ENCODE measurements at places on chromosomes 3 and 15.

DNA sequence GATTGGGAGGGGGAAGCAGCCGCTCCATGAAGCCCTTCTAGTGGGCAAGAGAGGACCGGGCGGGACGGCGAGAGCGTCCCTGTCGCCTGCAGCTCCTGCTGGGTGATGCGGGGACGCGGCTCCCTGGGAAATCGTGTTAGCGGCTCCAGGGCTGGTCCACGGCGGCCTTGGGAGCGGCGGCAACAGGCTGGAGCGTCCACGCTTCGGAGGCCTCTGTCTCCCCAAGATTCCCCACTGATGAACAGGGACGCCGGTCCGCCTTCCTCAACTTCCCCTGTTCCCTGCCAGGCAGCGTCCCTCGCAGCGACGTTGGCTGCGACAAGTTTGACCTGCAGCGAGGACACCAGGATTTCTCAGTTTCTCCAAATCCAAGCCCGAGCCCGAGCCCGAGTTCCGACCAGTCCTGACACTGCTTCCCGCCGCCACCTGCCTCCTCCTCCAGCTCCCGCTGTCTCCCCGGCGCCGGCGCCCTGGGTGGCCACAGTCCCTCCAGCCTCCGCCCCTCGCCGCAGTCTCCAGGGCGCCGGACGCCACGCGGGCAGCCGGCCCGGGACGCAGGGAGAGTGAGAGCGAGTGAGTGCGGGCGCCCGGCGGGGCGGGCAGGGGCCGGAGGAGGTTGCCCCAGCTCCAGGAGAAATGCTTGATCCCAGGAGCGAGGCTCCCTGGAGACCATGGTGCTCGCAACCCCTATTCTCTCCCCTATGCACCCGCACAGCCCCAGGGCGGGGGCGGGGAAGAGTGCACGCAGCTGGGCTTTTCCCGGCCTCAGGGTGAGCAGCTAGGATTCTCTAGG, 78.1 kb upstream of the RNF7 start:
- no peak for DNase-seq

DNA sequence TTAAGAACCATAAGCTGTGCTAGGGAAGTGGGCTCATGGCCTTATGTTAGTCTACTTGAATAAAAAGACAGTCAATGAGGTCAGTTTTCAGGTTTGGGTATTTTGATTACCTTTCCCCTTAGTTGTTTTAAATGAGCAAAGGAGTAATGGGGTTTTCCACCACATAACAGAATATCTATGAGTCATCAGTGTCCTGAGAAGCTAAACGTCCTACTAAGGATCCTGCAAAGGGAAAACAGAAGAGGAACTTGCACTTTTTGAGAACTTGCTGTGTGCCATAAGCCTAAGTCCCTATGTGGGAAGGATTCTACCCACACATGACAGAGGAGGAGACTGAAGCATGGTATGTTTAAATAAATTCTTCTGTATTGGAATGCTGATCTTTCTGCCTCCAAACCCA, 292.8 kb upstream of the TMC3 start:
- no peak for DNase-seq

- DNase-seq = no peak
These were observed 1053.0 kb downstream of the TUSC7 start for GRCh38 chr3:117762621-117763037.

DNA sequence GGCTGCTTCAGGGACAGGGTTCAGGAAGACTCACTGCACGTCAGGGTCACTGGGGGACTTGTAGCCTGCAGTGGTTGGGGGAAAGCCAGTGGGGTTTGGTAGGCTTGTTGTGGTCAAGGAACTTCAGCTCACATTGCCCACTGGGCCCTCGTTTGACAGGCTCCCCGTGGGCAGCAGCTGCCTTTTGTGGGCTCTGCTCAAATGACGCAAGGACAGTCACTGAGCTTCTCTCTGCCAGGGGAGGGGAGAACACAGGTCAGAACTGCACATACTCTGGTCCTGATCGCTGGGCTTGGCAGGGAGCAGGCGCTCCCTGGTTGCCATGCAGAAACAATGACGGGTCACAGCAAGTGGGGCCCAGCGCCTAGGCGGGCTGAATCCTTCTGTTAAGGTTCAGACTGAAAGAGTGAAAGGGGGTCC, 45.5 kb downstream of the FAM174B start:
- no peak for DNase-seq

DNA sequence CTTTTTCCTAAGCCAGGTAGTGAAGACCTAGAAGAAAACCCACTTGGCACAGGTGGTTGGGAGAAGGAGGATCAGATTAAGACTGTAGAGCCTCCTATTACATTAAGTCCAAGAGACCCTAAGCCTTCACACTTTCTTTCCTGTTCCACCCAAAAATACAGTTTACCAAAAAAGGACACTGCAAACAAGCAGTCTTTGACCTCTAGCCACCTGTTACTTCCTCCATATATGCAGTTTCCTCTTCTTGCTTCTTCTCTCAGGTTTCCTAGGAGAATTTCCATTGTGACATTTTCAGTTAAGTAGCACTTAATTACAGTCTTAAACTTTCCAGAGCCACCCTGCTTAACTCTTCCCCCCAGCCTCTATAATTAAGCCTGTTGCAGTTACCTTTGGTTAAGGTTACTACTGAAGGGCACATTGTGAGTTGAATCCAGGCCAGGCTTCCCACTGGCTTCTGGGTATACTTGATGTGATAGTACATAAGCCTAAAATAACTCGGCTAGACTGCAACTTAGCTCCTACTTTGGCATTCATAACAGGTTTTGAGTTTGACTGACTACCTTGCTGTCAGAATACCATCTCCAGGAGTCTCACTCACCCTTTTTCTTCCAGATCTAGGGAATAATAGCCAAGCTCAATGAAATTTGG, 114.2 kb upstream of the UMPS start:
- no peak for DNase-seq

GRCh38 chr3:15812183-15812582, 14.4 kb upstream of the ANKRD28 start:
- no peak for DNase-seq
